ENCODE measurements at places on chromosomes 7 and 10.
A peak's percentile ranks its signal among the peaks of the same experiment; 100 is the strongest.

- DNase-seq, result peak; percentile 16
Measured at GRCh38 chr7:159197066-159197975, 52.7 kb upstream of the VIPR2 start.

GRCh38 chr7:2838873-2839578 is 5.1 kb downstream of the GNA12 start:
- peak; percentile 34 for DNase-seq

- no peak for DNase-seq
Measured at GRCh38 chr10:79310200-79310865, 36.9 kb upstream of the PPIF start.

DNA sequence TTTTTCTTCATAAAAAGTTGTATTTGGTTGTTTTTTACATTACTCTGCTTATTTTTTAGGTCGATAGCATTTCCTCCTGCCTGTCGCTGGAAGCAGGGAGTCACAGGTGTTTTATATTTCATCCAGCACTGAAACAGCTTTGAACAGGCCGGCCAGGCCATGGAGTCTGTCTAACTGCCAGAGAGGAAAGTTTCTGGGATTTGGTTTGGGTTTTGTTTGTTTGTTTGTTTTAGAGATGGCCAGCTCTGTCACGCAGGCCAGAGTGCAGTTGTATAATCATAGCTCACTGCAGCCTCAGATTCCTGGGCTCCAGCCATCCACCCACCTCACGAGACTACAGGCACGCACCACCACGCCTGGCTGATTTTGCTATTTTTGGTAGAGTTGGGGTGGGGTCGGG is 23.4 kb downstream of the PROSER2 start:
- no peak for DNase-seq

- no peak for DNase-seq
Measured at GRCh38 chr7:158442260-158442659, 145.4 kb downstream of the PTPRN2 start.

DNA sequence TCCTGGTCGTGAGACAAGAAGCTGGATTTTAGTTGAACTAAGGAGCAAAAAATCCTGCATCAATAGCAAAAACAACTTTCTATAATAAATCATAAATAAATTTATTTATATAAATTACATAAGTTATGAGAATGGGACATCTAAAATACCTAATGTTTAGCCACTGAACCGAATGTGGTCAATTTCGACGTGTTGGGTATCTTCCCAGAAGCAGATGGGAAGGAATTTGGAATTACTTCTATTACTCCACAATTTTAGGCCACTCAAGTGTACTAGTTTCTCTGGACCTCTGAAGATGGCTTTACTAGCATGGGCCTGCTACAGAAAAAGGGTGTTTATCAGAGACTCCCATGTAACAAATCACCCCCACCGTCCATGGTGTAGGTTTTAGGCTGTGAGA is 172.0 kb downstream of the PRPF18 start:
- no peak for DNase-seq

DNA sequence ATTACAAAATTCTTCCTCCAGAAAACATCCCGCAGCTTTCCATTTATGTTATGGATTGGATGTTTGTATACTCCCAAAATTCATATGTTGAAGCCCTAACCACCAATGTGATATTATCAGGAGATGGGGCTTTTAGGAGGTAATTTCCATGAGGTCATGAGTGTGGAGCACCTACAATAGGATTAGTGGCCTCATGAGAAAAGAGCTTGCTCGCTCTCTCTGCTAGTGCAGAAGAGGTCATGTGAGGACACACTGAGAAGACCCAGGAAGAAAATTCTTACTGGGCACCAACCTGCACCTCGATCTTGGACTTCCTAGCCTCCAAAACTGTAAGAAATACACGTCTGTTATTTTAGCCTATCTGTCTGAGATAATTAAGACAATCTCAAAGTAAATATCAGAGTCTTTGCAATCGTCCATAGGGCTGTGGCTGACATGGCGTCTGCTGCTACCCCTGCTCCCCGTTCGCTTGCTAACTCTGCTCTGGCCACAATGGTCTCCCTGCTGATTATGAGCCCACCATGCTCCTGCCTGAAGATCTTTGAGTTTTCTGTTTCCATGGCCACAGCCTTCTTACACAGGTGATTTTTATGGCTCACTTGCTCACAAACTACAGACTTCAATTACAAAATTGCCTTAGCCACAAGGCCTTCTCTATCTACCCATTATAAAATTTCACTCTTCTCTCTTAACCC is 333.3 kb downstream of the CACNA2D1 start:
- DNase-seq, result peak; percentile 27

Data from NCI-H1417 (cell line).